ENCODE measurements at places on chromosomes 1 and 21.
A peak's percentile ranks its signal among the peaks of the same experiment; 100 is the strongest.

DNA sequence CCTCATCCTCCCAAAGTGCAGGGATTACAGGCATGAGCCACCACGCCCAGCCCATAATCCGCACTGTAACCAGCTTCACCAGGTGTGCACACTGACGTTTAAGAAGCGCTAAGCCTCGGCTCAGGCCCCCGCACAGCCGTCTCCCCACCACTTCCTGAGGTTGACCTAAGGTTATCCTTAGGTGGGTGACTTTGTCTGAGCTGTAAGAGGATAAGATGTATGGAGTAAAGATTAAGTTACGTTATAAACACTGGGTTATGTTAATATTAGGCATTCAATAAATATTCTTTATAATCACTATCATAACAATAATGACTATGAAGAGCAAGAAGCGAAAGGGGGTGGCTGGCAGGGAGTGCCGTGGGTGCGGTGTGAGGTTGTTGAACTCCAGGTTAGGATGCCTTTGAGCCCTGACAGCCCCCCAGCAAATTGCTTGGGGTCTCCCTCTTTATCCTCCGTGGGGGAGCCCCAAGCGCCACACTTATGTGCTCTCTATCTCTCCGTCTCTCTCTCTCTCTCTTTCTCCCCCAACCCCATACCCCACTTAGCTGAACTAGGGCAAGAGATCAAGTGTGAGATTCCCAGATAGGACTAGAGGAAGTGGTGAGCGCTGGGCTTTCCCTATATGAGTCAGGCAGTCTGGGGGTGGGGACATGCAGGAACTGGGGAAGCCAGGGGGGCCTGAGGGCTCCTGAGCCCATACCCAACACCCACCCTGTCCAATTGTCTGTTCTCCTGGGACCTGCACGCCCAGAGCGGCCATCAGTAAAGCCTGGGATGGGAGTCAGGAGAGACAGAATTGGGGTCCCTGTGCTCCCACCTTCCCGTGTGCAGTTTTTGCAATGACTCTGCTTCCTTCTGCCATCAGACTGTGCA lies 7.6 kb downstream of the EFHD2 start:
- H3K4me1 ChIP-seq, result peaks cover 60% of the 10 kb centered on the region
- no peaks in the 10 kb centered on the region for H3K36me3 ChIP-seq
- no peaks in the 10 kb centered on the region for H3K27me3 ChIP-seq
- H3K27ac ChIP-seq, result peak overlapping the region; percentile 76

DNA sequence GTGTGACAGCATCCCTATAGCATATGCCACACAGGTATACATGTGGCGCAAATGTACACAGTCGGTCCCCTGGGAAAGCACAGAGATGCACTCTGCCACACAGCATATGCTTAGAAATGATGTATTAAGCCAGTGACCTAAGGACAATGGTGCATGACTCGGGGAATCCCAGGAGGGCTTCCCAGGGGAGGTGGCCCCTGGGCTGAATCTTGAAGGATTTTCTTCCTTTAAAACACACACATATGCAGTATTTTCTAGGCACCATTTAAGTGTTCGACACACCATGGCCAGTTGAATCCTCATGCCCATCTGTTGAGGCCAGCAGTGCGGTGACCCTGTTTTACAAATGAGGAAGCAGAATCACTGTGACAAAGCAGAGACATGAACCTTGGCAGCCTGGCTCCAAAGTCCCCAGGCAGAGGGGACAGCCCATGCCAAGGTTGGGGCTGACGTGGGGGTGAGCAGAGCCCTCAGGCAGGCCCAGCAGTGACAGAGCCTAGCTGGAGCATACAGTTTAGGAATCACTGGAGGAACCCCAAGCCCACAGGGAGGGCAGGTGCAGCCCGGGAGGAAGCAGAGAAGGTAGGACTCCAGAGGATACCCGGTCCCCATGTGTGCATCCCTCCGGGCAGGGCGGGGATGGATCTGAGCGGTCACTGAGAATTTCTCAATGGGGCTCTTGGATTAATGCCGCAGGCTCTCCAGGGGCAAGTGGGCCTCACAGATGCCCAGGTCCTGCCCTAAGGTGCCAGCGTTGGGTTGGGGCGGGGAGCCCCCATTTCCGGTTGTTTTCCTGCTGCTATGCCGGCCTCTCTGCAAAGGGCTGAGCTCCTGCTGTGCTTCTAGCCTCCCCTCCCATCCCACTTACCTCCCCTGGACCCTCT lies 28.4 kb downstream of the WNT3A start:
- DNase-seq, result no peak
- H3K4me1 ChIP-seq, result peaks cover 4% of the 10 kb centered on the region
- no peaks in the 10 kb centered on the region for H3K36me3 ChIP-seq
- no peak overlapping the region for H3K27ac ChIP-seq
- no peak overlapping the region for H3K4me3 ChIP-seq

DNA sequence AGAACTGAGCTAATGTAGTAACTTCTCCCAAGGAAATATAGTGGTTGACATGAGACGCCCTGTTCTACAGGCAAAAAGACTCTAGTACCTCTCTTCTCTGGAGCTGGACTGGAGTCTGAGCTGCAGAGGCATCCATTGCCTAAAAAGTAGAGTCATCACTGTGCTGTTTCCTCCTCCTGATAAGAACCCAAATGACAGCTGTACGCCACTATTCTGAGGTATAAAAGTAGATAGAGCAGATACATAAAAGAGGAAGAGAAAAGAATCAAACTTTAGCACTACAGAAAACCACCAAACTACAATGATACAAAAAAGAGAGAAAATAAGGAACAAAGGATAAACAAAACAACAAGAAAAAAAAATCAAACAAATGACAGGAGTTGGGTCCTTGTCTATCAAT lies 1568.8 kb downstream of the PLA2G4A start:
- DNase-seq, result no peak
- H3K36me3 ChIP-seq, result no peaks in the 10 kb centered on the region
- no peak overlapping the region for H3K27ac ChIP-seq
- H3K27me3 ChIP-seq, result no peaks in the 10 kb centered on the region

- no peak overlapping the region for H3K4me3 ChIP-seq
- DNase-seq, result no peak
- no peaks in the 10 kb centered on the region for H3K4me1 ChIP-seq
Measured at GRCh38 chr1:79693441-79694114, 687.0 kb upstream of the ADGRL4 start.

DNA sequence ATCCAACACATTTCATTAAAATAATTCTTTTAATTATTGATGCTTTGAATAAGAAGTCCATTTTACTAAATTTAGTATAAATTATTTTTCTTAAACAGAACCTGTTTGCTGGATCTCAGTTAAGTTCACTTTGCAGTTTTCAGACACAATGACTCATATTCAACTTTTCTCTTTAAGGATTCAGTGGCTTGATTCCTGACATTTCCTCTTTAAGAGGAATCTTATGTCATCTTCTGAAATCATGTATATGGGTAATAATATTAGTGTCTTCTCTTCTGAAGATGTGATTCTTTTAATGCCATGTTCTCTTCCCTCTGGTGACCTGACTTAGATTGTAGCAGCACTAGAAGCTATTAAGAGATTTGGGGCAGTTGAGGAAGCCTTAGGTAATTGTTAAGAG lies 12.6 kb downstream of the CREG1 start:
- no peaks in the 10 kb centered on the region for H3K27me3 ChIP-seq
- H3K27ac ChIP-seq, result no peak overlapping the region
- H3K4me1 ChIP-seq, result no peaks in the 10 kb centered on the region
- H3K4me3 ChIP-seq, result no peak overlapping the region

GRCh38 chr21:36800734-36801133 lies 101.8 kb downstream of the SIM2 start:
- no peaks in the 10 kb centered on the region for H3K4me1 ChIP-seq
- no peak overlapping the region for H3K4me3 ChIP-seq
- no peaks in the 10 kb centered on the region for H3K27me3 ChIP-seq
- no peaks in the 10 kb centered on the region for H3K36me3 ChIP-seq
- H3K27ac ChIP-seq, result no peak overlapping the region
- no peak for DNase-seq

GRCh38 chr1:17248781-17249180 lies at the start of gene PADI3:
PADI3 (plus strand) TSS chr1:17249098; CDS start chr1:17249138, 40 bp downstream.
- peaks cover 35% of the 10 kb centered on the region for H3K4me1 ChIP-seq
- no peak within 1 kb of the TSS for H3K4me3 ChIP-seq
- H3K27me3 ChIP-seq, result no peaks in the 10 kb centered on the region
- H3K36me3 ChIP-seq, result no peaks in the 10 kb centered on the region
- no peak for DNase-seq
- peak within 1 kb of the TSS; percentile 32 for H3K27ac ChIP-seq

DNA sequence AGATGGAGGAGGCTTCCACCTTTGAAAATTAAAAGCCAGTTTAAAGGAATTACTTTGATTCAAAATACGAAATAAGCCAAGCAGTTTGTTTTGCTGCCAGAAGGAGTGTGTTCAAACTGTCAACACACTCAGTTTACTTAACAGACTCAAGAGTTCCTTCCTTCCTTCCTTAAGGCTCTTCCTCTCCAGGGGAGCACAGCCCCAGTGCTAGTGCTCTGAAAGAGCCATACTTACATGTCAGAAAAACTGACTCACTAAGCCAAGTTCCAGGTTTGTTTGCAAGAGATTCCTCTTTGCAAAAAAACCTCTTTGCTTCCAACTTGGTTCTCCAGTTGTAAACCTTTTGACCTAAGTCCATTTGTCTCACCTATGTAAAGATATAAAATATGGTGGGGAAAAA lies 14.3 kb downstream of the SETD4 start:
- H3K36me3 ChIP-seq, result peaks cover 5% of the 10 kb centered on the region
- no peak overlapping the region for H3K27ac ChIP-seq
- no peak for DNase-seq
- H3K4me1 ChIP-seq, result no peaks in the 10 kb centered on the region

DNA sequence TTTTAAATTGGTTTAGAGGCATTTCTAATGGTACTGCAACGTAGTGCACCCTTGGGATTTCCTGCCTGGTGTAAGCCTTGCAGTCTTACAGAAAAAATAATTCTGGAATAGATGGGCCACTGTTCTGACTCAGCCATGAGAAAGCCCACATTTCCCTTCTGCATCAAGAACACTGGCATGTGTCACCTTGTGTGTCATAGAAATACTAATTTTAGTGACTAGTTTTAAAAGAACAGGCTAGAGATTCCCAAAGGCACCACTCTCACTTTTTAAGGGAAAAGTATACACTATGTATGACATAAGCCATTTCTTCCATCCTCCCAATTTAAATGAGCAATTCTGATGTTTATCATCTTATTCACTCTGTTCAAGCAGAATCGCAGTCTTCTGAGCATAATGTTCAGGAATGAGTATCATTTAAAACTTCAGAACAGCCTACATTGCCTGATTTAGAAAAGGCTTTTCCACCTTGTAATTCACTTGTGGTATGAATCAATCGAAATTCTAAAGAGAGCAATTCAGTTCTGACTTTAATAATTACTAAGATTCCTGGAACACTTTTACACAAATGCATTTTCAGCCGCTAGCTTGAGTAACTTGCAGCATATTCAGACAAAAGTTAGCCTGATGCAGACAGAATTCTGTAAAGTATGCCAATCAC lies 18.8 kb downstream of the RGS13 start:
- DNase-seq, result peak; percentile 20
- H3K4me1 ChIP-seq, result no peaks in the 10 kb centered on the region
- no peak overlapping the region for H3K4me3 ChIP-seq
- H3K27me3 ChIP-seq, result no peaks in the 10 kb centered on the region
- H3K27ac ChIP-seq, result no peak overlapping the region

GRCh38 chr1:97677702-97678101 lies 243.1 kb downstream of the DPYD start:
- DNase-seq, result no peak
- no peaks in the 10 kb centered on the region for H3K4me1 ChIP-seq
- H3K36me3 ChIP-seq, result no peaks in the 10 kb centered on the region
- H3K27me3 ChIP-seq, result no peaks in the 10 kb centered on the region
- H3K27ac ChIP-seq, result no peak overlapping the region

DNA sequence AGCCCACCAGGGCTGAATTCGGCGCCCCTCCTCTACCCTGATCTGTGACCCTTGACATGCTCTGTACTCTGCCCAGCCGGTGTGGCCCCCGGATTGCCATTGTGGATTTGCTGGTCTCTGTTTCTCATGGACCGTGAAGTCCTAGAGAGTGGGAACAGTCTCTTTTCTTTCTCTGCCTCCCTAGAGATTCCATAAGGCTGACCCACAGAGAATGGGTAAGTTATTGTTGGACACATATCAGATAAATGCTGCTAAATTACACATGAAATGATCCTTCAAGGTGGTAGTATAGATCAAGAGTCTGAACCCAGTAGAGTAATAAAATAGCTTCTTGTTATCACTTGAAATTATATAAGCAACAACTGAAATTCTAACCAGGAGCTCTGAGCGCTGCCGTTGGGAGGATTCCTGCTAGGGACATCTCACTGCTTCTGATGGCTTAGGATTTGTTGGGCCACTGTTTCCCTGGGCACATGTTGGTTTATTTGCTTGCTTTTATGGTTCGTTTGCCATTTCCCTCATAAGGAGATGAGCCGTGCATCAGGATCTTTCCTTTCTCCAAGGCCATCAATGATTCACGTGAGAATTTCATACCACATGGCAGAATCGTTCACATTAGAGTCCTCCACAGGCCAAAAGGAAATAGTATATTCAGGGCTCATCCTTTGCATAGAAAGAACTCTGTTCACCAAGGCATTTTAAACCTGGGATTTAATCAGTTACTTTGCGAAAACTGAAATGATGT lies 111.9 kb downstream of the ZBTB18 start:
- peak overlapping the region; percentile 40 for H3K27ac ChIP-seq
- DNase-seq, result no peak
- no peaks in the 10 kb centered on the region for H3K27me3 ChIP-seq
- peaks cover 9% of the 10 kb centered on the region for H3K4me1 ChIP-seq
- H3K36me3 ChIP-seq, result no peaks in the 10 kb centered on the region

- H3K27ac ChIP-seq, result no peak overlapping the region
- H3K36me3 ChIP-seq, result no peaks in the 10 kb centered on the region
- no peaks in the 10 kb centered on the region for H3K27me3 ChIP-seq
Measured at GRCh38 chr1:209277662-209278061, 305.9 kb upstream of the CAMK1G start.

DNA sequence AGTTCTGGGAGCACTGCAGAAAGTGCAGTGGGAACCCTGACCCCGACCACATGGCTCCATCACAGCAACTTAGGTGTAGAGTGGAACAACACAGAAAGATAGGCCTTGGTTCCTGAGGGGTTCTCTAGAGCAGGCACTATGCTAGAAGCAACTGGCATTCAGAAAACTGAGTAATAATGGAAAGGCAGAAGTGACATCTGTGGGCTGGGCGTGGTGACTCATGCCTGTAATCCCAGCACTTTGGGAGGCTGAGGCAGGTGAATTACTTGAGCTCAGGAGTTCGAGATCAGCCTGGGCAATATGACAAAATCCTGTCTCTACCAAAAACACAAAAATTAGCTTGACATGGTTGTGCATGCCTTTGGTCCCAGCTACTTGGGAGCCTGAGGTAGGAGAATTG lies 5.3 kb downstream of the MRPS15 start:
- peaks cover 16% of the 10 kb centered on the region for H3K36me3 ChIP-seq
- H3K4me3 ChIP-seq, result no peak overlapping the region
- no peaks in the 10 kb centered on the region for H3K4me1 ChIP-seq
- H3K27ac ChIP-seq, result no peak overlapping the region

- no peaks in the 10 kb centered on the region for H3K36me3 ChIP-seq
- no peak overlapping the region for H3K27ac ChIP-seq
- H3K4me3 ChIP-seq, result no peak overlapping the region
Measured at GRCh38 chr1:102742426-102742825, 365.9 kb downstream of the COL11A1 start.

DNA sequence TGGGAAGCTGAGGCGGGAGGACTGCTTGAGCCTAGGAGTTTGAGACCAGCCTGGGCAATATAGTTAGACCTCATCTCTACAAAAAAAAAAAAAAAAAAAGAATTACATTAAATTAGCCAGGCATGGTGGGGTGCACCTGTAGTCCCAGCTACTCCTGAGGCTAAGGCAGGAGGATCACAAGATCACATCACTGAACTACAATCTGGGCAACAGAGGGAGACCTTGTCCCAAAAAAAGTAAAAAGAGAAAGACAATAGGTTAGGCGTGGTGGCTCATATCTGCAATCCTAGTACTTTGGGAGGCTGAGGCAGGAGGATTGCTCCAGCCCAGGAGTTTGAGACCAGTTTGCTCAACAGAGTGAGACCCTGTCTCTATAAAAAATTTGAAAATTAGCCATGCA lies 130.3 kb downstream of the TIAM1 start:
- no peak overlapping the region for H3K4me3 ChIP-seq
- H3K36me3 ChIP-seq, result no peaks in the 10 kb centered on the region
- no peaks in the 10 kb centered on the region for H3K4me1 ChIP-seq
